ENCODE measurements at places on chromosomes 13 and 19.

DNA sequence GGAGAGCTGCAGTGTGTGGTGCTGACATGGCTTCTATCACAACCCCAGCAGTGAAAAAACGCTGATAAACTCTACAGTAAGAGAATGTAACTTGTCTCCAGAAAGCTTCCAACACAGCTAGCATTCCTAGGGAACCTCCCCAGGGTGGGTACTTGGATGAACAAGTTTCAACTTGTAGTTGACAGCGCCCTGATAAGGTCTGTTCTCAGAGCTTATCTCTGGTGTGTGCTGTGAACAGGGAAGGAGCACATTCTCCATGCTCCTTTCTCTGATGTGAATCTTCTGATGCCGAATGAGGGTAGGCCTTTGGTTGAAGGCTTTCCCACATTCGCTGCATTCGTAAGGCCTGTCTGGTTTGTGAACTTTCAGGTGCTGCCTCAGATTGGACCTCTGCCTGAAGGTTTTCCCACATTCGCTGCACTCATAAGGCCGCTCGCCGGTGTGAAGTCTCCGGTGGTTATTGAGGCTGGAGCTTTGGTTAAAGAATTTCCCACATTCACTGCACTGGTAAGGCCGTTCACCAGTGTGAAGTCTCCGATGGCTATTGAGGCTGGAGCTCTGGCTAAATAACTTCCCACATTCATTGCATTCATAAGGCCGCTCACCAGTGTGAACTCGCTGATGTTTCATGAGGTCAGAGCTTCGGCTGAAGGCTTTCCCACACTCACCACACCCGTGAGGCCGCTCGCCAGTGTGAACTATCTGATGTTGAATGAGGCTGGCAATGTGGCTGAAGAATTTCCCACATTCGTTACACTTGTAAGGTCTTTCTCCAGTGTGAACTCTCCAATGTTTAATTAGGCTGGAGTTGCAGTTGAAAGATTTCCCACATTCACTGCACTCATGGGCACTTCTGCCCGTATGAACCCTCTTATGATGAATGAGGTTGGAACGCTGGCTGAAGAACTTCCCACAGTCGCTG, 5.9 kb downstream of the ZNF792 start:
- no peak for DNase-seq

DNA sequence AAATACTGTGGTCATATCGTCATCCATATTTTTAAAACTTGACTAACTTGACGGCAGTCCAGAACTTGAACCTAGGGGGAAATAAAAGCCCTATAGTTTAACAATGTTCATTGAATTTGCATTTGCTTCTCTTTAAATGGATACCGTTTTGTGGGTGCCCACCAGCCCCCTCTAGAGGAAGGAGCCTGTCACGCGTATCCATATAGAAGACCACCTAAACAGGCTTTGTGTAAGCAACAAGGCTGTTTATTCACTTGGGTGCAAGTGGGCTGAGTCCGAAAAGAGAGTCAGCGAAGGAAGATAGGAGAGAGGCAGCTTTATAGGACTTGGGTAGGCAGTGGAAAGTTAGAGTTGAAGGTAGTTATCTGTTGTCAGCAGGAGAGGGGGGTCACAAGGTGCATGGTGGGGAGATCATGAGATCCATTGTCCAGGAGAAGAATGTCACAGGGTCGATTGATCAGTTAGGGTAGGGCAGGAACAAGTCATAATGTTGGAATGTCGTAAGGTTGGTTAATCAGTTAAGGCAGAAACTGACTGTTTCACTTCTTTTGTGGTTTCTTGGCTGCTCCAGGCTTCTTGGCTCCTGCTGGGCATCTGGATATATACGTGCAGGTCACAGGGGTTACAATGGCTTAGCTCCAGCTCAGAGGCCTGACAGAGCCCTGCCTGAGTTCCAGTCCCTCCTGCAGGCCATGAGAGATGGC, 42.5 kb upstream of the ANKRD10 start:
- no peak for DNase-seq

GRCh38 chr19:16559780-16560276, 12.4 kb downstream of the SLC35E1 start:
- no peak for DNase-seq

DNA sequence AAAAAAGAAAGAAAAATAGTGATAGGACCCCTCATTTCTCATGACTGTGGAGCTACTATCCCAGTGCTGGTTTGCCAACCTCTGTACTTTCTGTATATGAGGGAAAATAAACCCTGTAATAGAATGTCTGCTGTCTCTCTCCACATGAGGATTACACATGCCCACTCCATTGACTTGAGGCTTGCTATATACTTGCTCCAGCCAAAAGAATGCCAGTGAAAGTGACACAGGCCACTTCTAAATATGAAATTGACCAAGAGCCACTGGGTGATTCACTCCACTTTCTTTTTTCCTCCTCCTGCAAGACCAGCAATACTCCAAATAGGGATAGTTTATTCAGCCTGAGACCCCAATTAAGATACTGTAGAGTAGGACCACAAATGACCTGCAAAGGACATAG, 6.2 kb downstream of the THAP8 start:
- no peak for DNase-seq

- no peak for DNase-seq
Observed at GRCh38 chr19:47247308-47247990, 8.9 kb upstream of the CCDC9 start.

GRCh38 chr19:50198431-50199258, 4.8 kb upstream of the MYH14 start:
- no peak for DNase-seq

DNA sequence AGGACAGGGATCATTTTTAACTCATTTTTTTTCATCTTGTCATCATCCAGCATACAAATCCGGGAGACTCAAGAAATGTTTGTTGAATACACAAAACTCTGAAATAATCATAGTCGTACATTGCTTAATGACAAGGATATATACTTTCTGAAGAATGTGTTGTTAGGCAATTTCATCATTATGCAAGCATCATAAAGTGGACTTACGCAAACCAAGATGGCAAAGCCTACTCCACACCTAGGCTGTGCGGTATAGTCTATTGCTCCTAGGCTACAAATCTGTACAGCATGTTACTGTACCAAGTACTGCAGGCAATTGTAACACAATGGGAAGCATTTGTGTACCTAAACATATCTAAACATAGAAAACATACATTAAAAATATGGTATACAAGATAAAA, 264.1 kb downstream of the TSHZ3 start:
- DNase-seq = no peak

DNA sequence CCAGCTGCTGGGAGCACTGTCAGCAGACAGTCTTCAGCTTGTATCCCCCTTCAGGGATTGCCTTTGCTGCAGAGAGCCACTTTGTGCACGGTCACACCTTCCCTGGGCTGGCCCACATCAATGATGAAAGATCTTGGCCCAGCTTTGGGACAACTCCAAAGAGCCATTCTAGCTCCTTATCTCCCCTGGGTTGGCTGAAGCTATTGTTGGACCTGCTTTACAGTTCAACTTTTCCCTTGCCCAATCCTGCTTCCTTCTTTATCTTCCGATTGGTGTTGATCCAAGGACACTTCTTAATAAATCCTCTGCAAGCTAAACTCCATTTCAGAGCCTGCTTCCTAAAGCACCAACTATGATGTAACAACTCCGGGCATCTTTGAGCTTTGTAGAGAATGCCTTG, 466.4 kb downstream of the KLF12 start:
- no peak for DNase-seq

DNA sequence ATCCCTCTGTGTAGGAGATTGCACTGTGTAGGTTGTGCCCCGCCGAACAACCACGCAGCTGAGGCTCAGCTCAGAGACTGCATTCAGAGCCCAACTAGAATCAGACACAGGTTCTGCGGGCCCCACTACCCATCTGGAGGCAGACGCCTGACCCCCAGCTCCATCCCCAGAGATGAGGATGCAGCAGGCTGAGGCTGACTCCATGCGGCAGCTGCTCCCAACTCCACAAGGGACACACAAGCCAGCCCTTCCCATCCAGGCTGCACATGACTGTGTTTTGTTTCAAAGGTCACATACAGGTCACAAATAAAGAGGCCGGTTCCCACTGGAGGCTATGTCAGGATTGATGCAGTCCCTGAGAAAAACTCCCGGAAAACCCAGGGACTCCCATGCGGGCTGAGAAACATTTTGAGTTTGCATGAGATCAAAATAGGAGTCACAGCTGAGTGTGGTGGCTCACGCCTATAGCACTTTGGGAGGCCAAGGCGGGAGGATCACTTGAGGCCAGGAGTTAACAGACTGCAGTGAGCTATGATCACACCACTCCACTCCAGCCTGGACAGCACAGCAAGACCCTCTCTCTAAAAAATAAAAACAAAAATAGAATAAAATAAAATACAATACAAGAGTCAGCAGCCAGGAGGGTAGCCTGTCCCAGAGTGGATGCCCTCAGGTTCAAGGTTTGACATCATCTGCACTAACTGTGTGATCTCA, 14.0 kb downstream of the ELL start:
- no peak for DNase-seq
